Upper lobe of right lung (tissue), 1 donor: ENCODE measurements at places on chromosomes 4 and X.

DNA sequence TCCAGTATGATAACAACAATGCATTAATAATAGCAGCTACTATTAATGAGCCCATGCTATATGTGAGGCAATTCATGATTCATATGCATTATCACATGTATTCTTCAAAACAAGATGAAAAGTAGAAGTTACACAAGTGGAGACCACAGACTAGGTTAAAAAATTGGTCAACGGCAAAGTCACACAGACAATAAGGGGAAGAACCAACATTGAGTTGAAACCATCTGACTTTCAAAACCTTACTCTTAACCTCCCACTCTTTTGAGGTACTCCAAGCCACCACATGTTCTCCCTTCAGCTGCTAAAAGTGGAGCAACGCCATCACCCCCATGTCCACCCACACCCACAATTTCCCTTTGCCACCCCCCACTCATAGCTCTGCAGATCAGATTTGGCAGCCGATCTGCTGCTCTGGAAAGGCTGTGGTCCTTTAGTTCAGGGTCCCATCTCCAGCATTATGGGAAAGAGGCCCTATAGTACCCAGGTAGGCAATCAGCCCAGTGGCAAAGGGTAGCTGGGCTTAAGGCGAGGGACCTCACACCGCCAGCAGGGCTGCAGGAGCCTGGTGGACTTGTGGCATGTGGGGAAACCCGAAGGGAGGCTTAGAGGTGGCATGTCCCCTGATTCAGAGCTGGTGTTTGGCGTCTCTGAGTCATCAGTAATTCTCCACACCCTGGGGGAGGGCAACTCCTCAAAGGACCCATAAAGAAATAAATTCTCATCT is 33.5 kb upstream of the CYBB start:
- no peak for DNase-seq

DNA sequence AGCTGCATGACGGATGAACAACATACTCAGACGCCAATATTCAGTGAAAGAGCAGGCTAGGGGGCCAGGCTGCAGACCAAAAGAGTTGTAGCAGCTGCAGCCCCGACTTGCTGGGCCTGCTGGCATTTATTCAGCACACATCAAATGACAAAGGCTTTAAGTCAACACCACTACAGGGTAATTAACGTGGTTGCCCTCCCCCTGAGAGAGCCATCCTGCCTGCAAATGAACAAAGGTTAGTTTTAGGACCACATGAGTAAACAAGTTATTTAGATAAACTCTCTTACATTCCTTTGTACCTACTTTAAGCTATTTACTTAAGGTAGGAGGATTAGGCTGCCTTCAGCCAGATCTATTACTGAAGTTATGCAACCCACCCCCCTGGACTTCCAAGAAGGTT is 1329.1 kb downstream of the PCDH18 start:
- DNase-seq, result no peak

GRCh38 chrX:104310090-104310489 is 55.4 kb upstream of the ESX1 start:
- DNase-seq, result no peak

GRCh38 chrX:25344161-25344936 is 328.6 kb upstream of the ARX start:
- no peak for DNase-seq

GRCh38 chr4:138599965-138600364 is 357.8 kb upstream of the SLC7A11 start:
- DNase-seq, result no peak

GRCh38 chr4:106201373-106201772 is 114.6 kb downstream of the TBCK start:
- no peak for DNase-seq

DNA sequence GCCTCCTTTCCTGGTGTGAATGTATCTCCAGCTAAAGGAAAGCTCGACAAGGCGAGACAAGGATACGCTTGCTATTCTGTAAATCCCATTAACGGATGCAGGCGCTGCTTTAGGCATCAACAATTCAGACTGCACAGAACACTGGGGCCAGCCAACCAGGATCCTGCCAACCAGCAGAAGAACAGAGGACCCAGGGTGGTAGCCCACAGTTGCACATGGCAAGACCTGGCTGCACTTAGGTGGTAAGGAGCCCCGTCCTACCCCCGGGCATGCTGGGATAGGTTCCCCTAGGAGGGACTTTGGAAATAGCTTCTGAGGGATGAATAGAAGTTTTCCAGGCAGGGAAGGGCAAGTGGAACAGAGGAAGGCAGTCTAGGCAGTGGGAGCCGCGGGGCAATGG is 20.7 kb downstream of the PSAPL1 start:
- peak; percentile 41 for DNase-seq

DNA sequence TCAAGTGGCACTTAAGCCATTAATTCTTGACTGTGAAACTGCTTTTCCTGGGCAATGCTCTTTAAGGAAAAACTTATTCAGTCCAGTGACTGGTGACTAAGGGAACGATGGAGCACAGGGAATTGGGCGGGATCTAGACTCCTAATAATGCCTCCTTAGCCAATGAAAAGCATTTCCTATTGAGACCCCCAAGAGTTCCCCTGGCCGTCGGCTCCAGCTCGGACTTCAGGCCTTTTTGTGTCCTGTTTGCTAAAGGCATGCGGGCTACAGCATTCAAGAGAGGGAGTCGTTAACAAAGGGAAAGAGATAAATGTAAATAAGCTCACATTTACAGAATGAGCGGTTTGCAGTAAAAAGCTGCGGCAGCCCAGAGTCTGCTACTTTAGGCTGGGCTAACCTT is at the start of gene LPAR4:
Gene LPAR4 (plus strand): TSS at position 232 of the 400 bp plus-strand sequence. CDS start 7,150 bp downstream, outside the sequence.
- DNase-seq, result no peak

DNA sequence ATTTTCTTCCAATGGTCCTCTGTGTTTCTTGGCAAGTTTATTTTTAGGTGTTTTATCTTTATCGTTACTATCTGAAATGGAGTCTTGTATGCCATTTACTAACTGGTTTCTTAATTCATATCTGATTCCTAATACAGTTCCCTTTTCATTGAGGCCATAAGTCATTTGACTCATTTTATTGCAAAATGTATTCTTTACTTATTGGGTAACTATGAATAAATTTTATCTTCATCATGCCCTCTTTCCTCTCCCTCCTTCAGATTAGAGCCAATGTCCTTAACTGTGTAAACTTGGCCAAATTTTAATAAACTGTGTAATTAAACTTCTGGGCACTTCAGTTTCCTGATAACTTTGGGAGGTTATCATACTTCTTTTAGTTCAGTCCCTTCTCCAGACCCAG is 19.3 kb upstream of the MSMO1 start:
- DNase-seq, result no peak

- DNase-seq, result no peak
These were observed 180.3 kb upstream of the MXRA5 start for GRCh38 chrX:3526731-3527130.

- DNase-seq, result no peak
These were observed 162.1 kb downstream of the TSPAN5 start for GRCh38 chr4:98496152-98496845.

DNA sequence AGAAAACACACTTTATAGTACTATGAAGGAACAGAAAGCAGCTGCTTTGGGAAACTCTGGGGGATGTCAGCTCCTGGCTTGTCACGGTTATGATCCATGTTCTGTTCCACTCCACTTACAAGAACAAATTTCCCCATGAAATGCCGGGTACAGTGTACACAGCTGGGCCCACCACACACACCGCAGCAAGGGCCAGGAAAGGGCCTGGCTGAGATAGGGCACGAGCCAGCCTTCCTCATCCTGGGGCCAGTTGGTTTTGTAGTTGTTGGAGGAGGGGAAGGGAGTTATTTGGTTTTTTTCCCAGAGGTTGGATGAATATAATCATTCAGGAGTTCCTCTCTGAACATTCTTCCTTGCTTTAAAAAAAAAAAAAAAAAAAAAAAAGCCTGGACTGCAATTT is 56.8 kb downstream of the SEPSECS start:
- no peak for DNase-seq

DNA sequence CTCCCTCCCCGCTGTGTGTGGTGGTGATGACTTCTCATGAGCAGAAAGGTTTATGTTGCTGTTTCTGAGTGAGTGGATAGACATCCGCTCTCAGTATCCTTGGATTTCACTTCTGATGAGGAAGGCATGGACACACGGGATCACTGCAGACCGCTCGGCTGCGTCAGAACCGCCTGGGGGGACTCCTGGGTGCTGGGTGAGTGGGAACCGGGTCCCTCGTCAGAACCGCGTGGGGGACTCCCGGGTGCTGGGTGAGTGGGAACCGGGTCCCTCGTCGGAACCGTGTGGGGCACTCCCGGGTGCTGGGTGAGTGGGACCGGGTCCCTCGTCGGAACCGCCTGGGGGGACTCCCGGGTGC is 9.0 kb downstream of the CTBP1 start:
- DNase-seq, result no peak

DNA sequence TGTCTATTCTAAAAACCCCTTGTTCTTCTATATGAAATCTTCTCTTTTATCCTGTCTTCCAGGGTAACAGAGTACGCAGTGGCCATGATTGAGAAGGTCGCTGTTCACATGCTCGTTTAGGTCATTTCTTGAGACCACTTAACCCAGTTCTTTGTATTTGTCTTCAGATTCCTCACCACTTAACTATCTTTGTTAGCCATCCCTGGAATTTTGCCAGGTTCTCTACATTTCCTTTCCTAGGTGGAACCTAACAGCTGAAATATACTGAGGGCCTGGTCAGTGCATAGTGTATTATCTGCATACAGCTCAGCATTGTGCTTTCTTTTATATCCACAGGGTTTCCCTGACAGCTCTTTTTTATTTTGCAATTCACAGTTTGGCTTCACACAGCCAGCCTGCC is 148.9 kb upstream of the GALNT7 start:
- no peak for DNase-seq

DNA sequence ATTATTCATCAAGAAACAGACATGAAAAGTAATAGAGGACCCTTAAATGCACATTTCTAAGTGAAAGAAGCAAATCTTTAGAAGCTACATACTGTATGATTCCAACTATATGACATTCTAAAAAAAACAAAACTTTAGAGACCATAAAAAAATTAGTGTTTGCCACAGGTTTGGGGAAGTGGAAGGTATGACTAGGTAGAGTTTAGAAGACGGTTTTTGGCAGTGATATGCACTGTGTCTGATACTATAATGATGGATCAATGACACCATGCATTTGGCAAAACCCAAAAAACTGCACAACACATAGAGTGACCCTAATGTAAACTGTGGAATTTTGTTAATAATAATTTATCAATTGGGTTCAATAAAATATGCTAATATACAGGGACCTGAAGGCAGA is 54.5 kb downstream of the LCORL start:
- no peak for DNase-seq

- no peak for DNase-seq
These were observed 39.8 kb upstream of the VCX3A start for GRCh38 chrX:6574762-6575161.

GRCh38 chrX:12961196-12961718 is 13.7 kb upstream of the TMSB4X start:
- no peak for DNase-seq

GRCh38 chrX:39845233-39845632 is 252.5 kb downstream of the BCOR start:
- no peak for DNase-seq

DNA sequence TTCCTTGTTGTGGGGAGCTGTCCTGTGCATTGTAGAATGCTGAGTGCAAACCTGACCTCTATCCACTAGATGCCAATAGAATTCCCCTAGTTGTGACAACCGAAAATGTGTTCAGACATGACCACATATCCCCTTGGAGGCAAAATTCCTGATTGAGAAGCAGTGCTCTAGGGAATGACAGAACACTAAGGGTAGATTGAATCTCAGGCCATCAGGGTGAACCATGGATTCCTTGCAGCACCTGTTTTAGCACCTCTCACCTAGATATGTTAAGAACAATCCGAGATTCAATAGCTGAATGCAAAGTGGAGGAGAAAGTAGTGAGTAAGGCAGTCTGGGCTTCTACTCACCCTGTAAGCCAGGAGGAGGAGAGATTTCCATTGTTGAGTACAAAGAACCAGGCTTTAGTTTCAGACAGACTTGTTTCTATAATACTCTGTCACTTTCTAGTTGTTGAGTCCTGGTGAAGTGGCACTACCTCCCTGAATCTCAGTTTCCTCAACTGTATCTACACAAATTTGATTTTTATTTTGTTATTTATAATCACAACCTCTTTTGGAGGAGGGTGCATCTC is 111.0 kb upstream of the RAP2C start:
- DNase-seq, result no peak
